Renal cortical epithelial cell (primary cell): ENCODE measurements at places on chromosomes 11 and 22.

GRCh38 chr11:2093575-2094353, 45.4 kb downstream of the IGF2 start:
- DNase-seq = no peak

GRCh38 chr11:76049511-76049910, 156.8 kb downstream of the WNT11 start:
- no peak for DNase-seq

DNA sequence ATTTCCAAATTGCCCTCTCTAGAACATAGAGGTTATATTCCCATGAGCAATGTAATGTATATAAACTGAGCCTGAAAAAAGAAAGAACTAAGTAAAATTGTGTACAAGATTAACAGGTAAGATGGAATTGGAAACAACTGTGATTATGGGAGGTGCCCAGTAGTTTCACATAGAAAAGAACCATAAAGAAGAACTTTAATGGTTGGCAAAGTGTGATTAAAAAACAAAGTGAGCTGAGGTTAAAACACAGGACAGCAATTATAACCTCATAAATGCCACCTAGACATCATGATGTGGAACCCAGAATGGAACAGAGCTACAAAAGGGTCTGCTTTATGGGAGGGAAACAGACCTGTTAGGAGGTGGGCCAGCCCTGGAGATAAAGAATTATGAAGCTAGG, 58.6 kb downstream of the CYB5R2 start:
- DNase-seq = no peak

DNA sequence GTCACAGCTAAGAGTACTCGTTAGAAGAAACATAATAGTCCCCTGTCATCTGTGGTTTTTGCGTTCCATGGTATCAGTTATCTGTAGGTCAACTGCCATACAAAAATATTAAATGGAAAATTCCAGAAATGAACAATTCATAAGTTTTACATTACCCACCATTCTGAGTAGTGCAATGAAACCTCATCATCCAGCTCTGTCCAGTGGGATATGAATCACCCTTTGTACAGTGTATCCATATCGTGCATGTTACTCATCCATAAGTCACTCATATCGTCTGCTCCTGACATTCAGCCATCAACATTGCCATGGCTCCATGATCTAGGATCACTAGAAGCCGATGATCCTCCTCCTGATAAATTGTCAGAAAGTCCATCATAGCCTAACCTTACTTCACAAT, 174.9 kb upstream of the C11orf87 start:
- no peak for DNase-seq

- DNase-seq = no peak
Measured at GRCh38 chr11:11622772-11623171, 967 bp upstream of the GALNT18 start.

DNA sequence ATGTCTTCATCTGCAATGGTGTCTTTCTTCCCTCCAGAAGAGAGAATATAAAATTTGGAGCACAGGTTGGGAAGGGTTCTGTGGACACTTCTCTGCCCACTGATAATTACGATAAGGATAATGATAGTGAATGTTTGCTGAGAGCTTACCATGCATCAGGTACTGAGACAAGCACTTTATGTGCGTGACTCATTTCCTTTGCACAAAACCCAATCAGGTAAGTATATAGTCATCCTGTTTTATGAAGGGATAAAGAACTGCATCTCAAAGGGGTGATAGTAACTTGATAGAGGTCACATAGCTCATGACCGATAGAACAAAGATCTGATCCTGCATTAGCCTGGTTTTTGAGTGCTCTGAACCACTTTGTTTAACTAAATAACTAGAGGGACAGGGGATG, 9.4 kb downstream of the DRD2 start:
- DNase-seq = no peak

GRCh38 chr11:69913591-69914285, 94.5 kb upstream of the FGF3 start:
- DNase-seq = no peak

DNA sequence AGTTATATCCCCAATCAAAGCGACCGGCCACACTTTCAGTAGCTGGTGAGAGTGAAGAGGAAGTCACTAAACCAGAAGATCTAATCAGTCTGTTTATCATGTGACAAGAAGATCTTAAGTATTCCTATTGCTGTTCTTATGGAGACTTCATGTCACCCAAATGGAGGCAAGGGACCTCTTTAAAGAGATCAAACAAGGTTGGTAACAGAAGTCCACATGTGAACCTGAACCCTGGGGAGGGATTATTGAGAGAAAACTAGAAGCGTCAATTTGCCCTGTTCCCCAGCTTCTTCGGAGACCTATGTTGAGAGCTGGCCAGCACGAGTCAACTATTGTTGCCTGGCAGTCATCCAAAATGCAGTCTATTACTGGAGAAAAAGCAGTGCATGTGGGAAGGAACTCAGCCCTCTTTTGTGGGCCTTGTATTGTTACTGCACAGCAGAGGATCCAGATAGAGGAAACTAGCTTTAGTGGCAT, 76.9 kb upstream of the CTSC start:
- peak; percentile 77 for DNase-seq

GRCh38 chr11:64559351-64560138, 31.5 kb upstream of the SLC22A12 start:
- DNase-seq = no peak

- peak; percentile 25 for DNase-seq
Measured at GRCh38 chr11:17978553-17979287, 34.1 kb downstream of the SERGEF start.

DNA sequence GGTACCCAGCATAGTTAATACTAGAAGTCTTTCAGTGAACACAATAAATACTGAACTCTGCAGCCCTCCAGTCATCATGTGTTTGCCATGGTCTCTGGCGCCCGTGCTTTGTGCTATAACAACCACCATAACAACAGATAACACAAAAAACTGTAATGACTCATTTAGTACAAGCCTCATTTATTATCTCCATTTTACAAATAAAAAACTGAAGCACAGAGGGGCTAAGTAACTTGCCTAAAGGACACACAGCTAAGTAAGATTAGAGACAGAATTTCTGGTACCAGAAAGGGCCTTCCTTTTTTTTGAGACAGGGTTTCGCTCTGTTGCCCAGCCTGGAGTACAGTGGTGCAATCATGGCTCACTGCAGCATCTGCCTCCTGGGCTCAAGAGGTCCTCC, 19.5 kb downstream of the RBFOX2 start:
- DNase-seq = no peak

GRCh38 chr11:12683874-12684273, 9.7 kb downstream of the TEAD1 start:
- peak; percentile 68 for DNase-seq

DNA sequence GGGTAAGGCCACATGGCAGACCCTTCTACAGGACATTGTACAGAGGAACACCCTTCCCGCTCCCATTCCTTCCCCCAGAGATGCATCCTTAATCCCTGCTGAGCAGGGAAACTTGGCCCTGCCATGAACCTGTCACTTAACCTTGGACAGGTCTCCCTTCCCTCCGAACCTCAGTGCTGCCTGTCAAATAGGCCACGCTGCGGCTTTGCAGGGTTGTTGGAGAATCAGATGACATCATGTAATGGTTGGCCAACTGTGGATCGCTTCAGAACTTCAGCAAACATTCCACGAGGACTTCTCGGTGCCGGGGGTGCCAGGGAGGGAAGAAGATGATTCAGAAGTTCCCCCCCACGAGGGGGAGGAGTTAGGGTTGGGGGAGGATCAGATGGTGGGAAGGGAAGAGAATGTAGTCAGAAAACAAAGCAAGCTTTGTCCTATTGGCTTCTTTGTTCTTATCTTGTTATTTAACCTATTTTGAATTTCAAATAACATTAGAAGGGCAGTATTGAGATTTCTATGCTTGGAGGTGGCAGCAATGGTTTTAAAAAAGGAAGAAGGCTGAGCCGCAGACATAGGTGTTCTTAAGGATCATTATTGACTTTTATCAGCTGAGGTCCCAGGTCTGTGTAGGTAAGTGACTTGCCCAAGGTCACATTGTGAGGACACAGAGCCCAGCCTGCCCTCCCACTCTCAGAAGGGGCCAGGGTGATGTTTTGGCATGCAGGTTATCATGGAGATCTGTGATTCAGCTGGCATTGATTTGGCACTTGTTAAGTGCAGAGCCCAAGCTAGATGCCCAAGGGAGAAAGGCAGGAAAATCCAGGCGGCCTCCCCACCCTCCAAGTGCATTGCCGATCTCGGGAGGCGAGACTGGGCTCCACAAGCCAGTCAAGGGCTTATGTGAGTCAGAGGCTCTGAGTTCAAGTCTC, 3.1 kb downstream of the CDC42EP1 start:
- peak; percentile 96 for DNase-seq

- DNase-seq = no peak
Measured at GRCh38 chr11:88411265-88411664, 73.7 kb upstream of the CTSC start.

DNA sequence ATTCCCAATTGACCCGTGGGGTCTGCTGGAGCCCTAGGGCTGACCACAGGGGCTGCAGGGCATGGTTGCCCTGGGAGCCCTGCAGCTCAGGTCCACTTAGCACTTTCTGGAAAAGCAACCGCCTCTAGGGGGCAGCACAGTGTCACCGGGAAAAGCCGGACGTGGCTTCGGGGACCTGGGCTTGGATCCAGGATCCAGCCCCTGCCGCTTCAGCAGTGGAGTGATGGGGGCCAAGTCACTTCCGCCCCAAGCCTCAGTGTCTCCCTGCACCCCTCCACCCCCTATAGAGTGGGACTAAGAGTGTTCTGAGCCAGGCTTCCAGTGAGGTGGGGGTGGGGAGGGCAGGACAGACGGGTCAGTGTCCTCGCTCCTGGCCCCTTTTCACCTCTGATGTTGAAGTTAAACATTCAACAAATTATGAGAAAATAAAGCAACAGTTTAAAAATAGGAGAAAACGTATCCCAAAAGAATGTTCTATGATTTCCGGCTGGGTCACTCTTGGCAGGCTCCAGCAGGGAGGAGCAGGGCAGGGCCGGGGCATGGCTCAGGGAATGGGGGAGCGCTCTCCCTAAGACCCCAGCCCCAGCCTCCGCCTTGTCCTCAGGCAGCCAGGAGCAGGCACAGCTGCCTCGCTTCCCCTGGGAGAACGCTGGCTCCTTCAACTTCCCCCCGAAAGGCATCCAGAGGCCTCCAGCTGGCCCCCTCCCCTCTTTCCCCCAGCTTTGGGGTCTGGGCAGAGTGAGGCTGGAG, 96.5 kb upstream of the FGF3 start:
- peak; percentile 24 for DNase-seq

- no peak for DNase-seq
Measured at GRCh38 chr22:20002636-20003035, 14.0 kb downstream of the ARVCF start.

GRCh38 chr22:45211435-45211834, 29.3 kb downstream of the KIAA0930 start:
- DNase-seq = no peak

GRCh38 chr11:131739243-131739882, 368.9 kb downstream of the NTM start:
- DNase-seq = no peak

DNA sequence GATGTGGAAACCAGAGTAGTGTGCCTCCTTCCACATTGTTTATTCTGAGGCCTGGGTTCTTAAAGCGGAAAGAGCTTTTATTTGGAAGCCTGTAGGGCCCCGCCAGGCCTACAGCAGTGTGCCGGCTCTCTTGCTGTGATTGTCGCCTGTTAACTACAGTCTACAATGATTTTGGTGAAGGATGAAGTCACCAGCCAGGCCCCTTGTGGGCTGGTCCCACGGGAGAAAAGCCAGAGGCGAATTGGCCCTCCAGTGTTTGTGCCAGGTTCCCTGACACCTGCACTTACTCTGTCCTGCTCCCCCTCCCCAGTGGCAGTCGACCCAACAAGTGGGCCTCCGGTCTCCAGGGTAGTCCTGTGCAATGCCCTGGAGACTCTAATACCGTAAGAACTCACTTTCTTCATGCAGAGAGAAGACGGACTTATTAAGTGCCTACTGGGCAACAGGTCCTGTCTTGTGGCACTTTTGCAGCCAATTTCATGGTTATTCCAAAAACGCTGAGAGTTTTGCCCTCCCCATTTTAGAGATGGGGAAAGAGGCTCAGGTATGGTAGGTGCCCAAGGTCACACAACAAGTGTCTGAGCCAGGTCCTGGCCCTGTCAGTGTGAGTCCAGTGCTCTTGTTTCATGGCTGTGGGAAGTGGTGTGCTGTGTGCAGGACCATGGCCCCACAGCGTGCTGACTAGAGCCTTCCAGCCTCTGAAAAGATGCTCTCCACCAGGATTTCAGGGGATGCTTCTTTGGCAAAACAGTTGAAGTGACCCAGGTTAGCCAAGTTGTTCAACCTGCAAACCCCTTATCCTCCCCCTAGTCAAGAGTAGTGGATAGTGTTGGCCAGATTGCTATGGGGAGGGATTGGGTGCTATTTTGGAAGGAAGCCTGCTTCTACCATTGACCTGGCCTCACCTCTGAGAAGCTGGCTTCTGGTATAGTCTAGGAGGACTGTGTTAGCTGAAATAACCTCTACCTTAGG, 1.4 kb downstream of the MICAL2 start:
- no peak for DNase-seq

- no peak for DNase-seq
Measured at GRCh38 chr11:70145071-70145470, 58.0 kb upstream of the FADD start.

GRCh38 chr22:26162926-26163325, 6.3 kb upstream of the SEZ6L start:
- no peak for DNase-seq

- DNase-seq = no peak
Measured at GRCh38 chr22:26159886-26160285, 9.4 kb upstream of the SEZ6L start.

- DNase-seq = no peak
Measured at GRCh38 chr11:78189851-78190250, 1.1 kb downstream of the USP35 start.

DNA sequence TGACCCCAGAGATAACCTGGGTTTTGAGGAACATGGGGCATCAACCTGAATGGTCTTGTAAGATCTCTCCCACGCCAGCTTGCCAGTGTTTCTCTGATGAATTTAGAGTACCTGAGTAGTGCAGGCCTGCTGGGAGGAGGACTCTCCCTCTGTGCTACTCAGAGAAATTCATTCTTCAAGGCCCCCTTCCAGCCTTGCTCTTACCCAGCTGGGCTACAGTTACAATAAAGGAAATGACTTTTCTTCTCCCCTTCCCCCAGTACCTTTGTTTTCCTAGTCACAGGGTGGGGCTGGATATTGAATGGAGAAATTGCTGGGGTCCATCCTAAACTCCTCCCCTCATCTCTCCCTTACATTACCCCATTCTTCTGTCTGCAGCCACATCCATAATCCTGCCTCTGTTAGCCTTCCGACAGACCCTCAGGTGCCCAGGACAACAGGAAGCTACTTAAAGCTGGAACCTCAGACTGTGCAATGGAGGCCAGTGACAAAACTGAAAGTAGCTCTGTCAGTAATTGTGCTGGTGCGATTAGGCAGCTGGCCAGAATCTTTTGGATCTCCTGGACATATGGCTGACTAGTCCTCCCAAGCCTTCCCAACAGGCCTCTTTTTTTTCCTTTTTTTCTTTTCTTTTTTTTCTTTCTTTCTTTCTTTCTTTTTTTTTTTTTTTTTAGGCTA, 17.4 kb downstream of the LIMK2 start:
- peak; percentile 38 for DNase-seq

DNA sequence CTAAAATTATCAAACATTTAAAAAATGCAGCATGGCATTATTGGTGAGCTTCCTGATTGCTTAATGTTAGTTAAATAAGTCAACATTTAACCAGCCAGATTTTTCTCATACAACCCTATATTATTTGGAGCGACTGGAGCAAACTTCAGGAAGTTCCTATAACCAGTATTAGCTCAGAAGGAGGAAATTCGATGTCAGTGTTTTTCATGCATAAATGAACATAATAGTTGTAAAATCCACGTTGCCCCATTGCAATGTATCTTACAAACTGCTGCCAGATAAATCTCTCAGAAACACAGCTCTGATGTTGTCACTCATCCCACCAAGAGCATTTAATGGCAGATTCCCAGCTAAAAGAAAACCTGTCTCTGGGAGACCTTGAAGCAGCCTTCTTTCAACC, 278.5 kb downstream of the CASP12 start:
- peak; percentile 63 for DNase-seq

GRCh38 chr11:23976426-23976825, 520.4 kb upstream of the LUZP2 start:
- DNase-seq = no peak
